ENCODE measurements at places on chromosomes 16 and 17.
A peak's percentile ranks its signal among the peaks of the same experiment; 100 is the strongest.

DNA sequence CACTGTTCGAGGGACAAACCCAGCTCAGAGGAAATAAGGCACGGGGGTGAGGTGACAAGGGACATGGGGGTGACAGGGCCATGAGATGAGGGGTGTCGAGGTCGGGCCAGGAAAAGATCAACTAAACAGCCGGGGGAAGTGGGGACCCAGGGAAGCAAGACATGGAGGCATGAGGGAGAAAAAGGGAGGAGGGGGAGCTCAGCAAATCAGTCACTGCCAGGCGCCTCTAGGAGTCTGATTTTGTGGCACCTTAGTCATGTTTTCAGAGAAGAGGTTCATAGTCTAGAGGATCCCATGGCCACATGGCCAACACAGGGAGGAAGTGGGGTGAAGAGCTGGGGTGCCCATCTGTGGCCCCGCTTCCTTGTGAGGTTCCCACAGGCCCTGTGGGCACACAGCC is 814.5 kb downstream of the KCNJ18 start:
- DNase-seq, result no peak

GRCh38 chr17:9054126-9054975 is 33.0 kb downstream of the NTN1 start:
- DNase-seq, result no peak

- DNase-seq, result peak; percentile 39
Observed at GRCh38 chr16:89052890-89053724, 40.5 kb upstream of the ACSF3 start.

- peak; percentile 52 for DNase-seq
Observed at GRCh38 chr16:9159839-9160550, 68.6 kb downstream of the HAPSTR1 start.

All from NCI-H2029 treated with DMSO at 0.1 percent for 48 hours (cell line).